ENCODE measurements at places on chromosomes 4 and X. TPM values are rescaled to one million over a fixed set of nuclear protein-coding genes. Genes with fewer than 3 reads are reported as not detected.

Gene ARL9
- 0.10 TPM for total RNA-seq

Gene SLC26A1
- total RNA-seq = 0.41 TPM

Gene CLGN
- 7.6 TPM for total RNA-seq

Gene POU4F2
- total RNA-seq = not detected

Gene ARHGEF9
- total RNA-seq = 8.7 TPM

Gene ZNF674
- 6.1 TPM for total RNA-seq

Gene BTC
- total RNA-seq = 0.39 TPM

Gene H2BW2
- total RNA-seq = not detected

Gene HTN3
- total RNA-seq = not detected

Gene SLIT2
- 6.6 TPM for total RNA-seq

Gene XAGE3
- not detected for total RNA-seq

Gene INTU
- 8.1 TPM for total RNA-seq

Gene YIPF7
- total RNA-seq = not detected

Gene ZBTB49
- 3.6 TPM for total RNA-seq

Gene RENBP
- 19.0 TPM for total RNA-seq

Gene ZNF330
- total RNA-seq = 19.4 TPM

Gene STATH
- total RNA-seq = not detected

Gene ARMCX4
- total RNA-seq = 5.8 TPM

Gene WAS
- 0.39 TPM for total RNA-seq

Gene CYLC1
- total RNA-seq = not detected

Gene ADGRG4
- 0.29 TPM for total RNA-seq

Gene SUPT20HL2
- total RNA-seq = not detected

Gene CFI
- 45.9 TPM for total RNA-seq

Gene TLR6
- total RNA-seq = 2.9 TPM

Gene TBC1D8B
- 7.1 TPM for total RNA-seq

Gene MTTP
- total RNA-seq = not detected

Gene PPARGC1A
- 1.8 TPM for total RNA-seq

Gene SSX4B
- total RNA-seq = not detected

Gene TLR10
- not detected for total RNA-seq

Gene PF4V1
- not detected for total RNA-seq

Gene DMRTC1
- total RNA-seq = not detected

Gene RADX
- total RNA-seq = not detected

Gene SCLT1
- 10.7 TPM for total RNA-seq

Gene HSFX1
- 2.1 TPM for total RNA-seq

Gene FATE1
- total RNA-seq = 0.41 TPM

Gene ATP1B4
- not detected for total RNA-seq

Gene STOX2
- 1.1 TPM for total RNA-seq

Data from glomerular endothelial cell (primary cell).